ENCODE measurements at places on chromosomes 2 and 18. TPM values are rescaled to one million over a fixed set of nuclear protein-coding genes. Genes with fewer than 3 reads are reported as not detected.

The UNC80 gene
- not detected for total RNA-seq

The MYL12B gene
- 381 TPM for total RNA-seq

The BOLL gene
- total RNA-seq = not detected

The LCT gene
- total RNA-seq = 0.03 TPM

The CNDP1 gene
- not detected for total RNA-seq

The ECEL1 gene
- total RNA-seq = 0.30 TPM

The RMDN2 gene
- 4.9 TPM for total RNA-seq

The RIOK3 gene
- total RNA-seq = 32.4 TPM

The TMEM163 gene
- 0.12 TPM for total RNA-seq

The SIGLEC15 gene
- 0.44 TPM for total RNA-seq

The ANKRD44 gene
- total RNA-seq = 2.0 TPM

The RGPD3 gene
- 0.13 TPM for total RNA-seq

The RND3 gene
- 55.6 TPM for total RNA-seq

The CPLX4 gene
- total RNA-seq = not detected

The RIT2 gene
- not detected for total RNA-seq

The CCDC68 gene
- total RNA-seq = 5.8 TPM

The GPBAR1 gene
- total RNA-seq = 0.15 TPM

The RTP5 gene
- total RNA-seq = not detected

The COLEC12 gene
- 0.06 TPM for total RNA-seq

The HES6 gene
- total RNA-seq = 12.2 TPM

The INHBB gene
- 14.2 TPM for total RNA-seq

The SCYGR2 gene
- total RNA-seq = not detected

The HOXD13 gene
- total RNA-seq = 0.24 TPM

The SNTG2 gene
- total RNA-seq = not detected

The MAP3K19 gene
- total RNA-seq = not detected

The MALL gene
- total RNA-seq = 158 TPM

The NT5C1B gene
- total RNA-seq = not detected

The OSR1 gene
- total RNA-seq = 9.0 TPM

The DNAH7 gene
- total RNA-seq = 0.93 TPM

The RAD51AP2 gene
- not detected for total RNA-seq

The XPO1 gene
- 143 TPM for total RNA-seq

The DNAJC5G gene
- total RNA-seq = not detected

The VWA3B gene
- not detected for total RNA-seq

The AQP12B gene
- total RNA-seq = not detected

The SLC30A3 gene
- total RNA-seq = 4.8 TPM

The PXDN gene
- 13.8 TPM for total RNA-seq

The MLPH gene
- total RNA-seq = 256 TPM

Data from A549 treated with DMSO at 1 μM for 4 hours (cell line).